ENCODE measurements at places on chromosomes 2 and 18.

- DNase-seq, result no peak
Observed at GRCh38 chr2:905091-905832, 45.4 kb upstream of the SNTG2 start.

DNA sequence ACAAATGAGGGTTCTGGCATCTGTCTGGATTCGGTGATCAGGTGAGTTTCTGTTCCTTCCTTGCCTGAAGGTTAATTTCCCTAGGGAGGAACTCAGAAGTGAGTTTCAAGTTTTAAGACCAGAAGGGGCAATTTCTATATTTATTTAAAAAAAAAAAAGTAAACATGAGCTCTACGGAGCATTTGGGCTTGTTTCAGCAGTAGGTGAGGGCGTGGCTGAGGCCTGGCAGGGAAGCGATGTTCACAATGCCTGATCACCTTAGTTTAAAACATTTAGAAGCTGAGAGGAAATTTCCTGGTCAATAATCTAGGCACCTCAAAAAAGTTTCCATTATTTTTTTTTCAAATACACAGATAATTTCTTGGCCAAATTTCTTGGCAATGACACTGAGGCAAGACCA, 629.1 kb downstream of the DPP10 start:
- no peak for DNase-seq

DNA sequence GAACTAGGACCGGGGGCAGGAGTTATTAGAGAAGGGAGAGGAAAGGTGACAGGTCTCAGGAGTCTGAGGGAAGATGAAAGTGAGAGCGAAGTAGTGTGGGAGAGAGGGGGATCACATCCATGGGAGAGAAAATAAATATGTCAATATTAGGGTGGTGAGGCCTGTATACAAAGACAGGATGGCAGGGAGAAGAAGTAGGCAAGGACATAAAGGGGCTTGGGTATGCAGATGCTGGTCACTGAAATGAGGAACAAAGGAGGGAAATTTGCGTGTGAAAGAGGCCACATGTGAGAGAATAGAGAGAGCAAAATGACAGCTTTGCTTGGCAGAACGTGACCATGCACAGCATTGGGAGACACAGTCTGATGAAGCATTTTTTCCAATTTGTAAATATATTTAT, 13.6 kb downstream of the METAP1D start:
- no peak for DNase-seq

DNA sequence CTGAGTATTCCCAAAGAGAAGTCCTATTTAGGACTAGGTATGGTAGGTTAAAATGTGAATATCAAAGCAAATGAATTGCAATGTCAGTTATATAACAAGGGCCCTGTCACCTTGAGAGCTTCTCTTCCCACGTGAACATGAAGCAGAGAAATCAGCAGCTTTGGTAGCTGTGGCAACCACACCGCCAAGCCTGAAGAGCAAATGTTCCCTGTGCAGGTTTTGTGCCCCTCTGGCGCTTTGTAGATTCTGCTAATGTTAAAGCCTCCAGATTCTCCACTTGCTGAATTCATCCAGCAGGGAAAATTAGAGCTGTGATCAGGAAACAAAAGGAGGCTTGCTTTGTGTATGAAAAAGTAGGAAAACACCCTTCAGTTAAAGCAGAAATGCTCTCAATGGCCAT, 322.6 kb downstream of the RBM43 start:
- DNase-seq, result no peak

DNA sequence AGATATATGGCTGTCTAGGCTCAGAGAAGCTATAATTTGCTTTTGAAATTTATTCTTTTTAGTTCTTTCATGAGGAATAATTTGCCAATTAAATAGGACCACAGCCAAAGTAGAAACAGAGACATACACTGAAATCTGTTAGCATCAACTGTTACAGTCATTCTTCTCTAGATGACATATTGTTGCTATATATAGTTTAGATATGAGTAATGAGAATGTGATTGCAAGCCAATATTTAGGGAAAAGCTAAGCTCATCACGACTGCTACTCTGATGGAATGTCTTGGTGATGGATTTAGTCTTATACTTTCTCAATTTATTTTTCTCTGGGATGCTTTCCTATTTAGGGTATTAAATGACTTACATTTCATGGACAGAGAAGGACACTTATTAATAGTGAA, 259.1 kb downstream of the LNPK start:
- no peak for DNase-seq

DNA sequence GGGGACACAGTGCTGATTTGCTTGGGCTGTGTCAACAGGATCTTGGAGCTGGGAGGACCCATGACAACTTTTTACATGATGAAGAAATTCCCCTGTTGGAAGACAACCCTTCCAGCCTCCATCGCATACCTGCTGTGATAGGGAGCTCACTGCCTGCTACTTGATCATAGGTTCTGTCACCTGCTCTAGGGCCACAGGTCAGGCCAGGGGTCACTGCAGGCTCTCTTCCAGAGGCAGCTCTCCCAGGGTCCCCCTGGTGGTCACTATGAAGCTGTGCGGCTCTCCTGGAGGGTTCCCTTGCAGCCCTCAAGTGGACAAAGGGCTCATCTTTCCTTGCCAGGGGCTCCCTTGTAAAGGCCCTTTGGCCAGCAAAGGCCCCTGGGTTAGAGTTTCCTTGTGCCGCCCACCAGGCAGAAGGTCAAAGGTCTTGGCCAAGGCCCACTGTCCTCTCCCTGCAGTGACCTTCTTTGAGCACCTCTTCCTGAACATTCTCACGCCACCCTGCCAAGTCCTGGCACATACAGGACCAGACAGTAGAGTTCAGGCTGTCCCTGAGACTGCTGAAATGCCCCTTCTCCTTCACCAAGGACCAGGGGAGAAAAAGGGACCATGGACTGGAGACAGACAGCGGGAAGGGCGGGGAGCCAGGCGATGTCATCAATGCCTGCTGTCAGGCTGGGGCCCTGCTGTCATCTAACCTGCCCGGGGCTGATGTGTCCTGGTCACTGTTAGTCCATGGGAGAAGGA, 345.1 kb downstream of the DYSF start:
- DNase-seq, result peak; percentile 43

- no peak for DNase-seq
Observed at GRCh38 chr2:99365661-99366060, 28.5 kb downstream of the EIF5B start.

DNA sequence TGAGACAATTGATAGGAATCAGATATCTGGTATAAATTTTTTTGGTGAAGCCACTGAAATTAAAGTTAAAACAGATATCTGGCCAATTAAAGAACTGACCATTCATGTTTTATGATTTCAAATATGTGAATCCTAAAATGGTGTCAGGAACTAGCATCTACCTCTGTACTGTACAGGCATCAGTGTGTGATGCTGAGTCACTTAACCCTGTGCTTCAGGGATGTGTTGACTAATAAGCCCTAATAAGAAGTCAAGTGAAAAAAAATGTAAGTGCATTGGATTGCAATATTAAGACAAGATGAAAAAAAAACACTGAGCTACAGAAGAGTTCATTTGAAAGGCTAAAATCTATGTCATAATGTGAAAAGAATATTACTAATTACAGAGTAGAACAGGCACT, 9.1 kb upstream of the UNC80 start:
- no peak for DNase-seq

DNA sequence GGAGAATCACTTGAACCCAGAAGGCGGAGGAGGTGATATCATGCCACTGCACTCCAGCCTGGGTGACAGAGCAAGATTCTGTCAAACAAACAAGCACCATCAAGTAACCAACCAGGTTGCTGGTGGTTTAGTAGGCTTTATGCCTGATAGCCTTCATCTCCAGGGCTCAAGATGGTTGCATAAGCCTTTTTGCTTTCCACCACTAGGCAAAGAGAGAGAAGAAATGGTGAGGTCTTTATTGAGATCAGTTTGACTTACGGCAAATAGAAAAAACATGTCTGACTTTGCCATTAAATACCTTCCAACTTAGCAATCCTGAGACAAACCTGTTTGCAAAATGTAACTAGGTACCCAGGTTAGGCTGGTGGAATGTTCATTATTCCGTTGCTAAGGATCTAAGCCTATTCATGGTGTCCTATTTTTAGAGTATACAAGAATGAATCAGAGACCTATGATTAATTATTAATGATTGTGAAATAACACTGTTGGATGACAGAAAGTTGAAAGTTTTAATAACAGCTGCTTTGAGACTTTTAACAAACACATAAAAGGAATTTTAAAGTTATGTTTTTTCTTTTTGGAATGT, 53.5 kb upstream of the SLC38A11 start:
- no peak for DNase-seq

DNA sequence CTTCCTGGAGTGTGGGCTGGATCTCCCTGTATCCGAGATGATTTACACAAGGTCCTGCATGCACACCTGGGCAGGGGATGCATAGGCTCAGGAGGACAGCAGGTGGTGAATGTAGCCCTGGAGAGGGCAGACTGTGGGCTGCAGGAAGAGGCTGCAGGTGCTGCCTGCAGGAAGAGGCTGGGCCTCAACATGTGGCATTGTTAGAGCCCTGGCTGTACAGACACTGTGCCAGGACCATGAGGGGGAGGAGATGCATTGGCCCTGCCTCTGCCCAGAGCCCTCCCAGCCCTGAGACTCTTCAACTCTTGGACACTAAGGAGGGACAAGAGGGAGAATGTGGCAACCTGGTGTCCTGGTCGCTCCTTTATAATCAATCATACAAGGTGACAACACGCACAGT, 392.8 kb downstream of the TNS1 start:
- no peak for DNase-seq

- DNase-seq, result no peak
Observed at GRCh38 chr18:68694316-68694715, 20.6 kb downstream of the TMX3 start.

GRCh38 chr2:175842996-175843395, 159.1 kb downstream of the LNPK start:
- no peak for DNase-seq

GRCh38 chr18:68041327-68041726, 524.8 kb upstream of the DSEL start:
- DNase-seq, result no peak

GRCh38 chr2:66699793-66700676, 265.1 kb downstream of the MEIS1 start:
- DNase-seq, result no peak

- peak; percentile 28 for DNase-seq
Observed at GRCh38 chr18:58996696-58997095, 132.0 kb downstream of the ZNF532 start.

DNA sequence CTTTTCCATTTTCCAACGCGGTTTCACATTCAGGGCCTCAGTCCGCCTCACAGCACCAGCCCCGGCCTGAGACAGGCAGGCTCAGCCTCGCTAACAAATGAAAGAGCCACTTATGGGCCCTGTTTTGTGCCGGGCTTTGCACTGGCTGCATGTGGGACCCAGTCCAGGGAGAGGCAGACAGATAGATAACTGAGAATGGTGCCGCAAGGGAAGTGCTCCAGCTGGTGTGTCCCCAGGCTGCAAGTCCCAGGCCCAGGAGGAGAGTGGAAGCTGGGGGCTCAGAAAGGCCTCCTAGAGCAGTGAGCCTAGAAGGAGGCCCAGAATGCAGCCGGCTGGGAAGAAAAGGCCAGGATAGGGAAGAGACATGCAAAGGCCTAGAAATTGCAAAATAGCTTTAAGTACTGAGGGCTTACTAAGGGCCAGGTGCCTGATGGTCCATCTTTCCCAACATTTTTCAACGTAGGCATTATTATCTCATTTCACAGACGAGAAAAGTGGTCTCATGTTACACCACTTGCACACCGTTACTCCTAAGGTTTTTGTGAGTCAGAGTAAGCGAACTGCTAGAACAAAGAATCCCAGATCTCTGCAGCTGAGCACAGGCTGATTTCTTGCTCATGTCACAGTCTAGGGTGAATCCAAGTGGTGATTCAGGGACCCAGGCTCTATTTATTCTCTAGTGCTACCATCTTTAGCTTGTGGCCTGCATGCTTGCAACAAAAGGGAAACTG, 26.0 kb downstream of the ADRA2B start:
- DNase-seq, result no peak

- DNase-seq, result no peak
Observed at GRCh38 chr2:160145471-160145870, 54.6 kb downstream of the ITGB6 start.

- no peak for DNase-seq
Observed at GRCh38 chr2:202577250-202578183, 57.3 kb upstream of the FAM117B start.

- DNase-seq, result no peak
Observed at GRCh38 chr2:118850901-118851415, 3.5 kb upstream of the EN1 start.

- no peak for DNase-seq
Observed at GRCh38 chr2:104050656-104051242, 803.2 kb upstream of the POU3F3 start.

DNA sequence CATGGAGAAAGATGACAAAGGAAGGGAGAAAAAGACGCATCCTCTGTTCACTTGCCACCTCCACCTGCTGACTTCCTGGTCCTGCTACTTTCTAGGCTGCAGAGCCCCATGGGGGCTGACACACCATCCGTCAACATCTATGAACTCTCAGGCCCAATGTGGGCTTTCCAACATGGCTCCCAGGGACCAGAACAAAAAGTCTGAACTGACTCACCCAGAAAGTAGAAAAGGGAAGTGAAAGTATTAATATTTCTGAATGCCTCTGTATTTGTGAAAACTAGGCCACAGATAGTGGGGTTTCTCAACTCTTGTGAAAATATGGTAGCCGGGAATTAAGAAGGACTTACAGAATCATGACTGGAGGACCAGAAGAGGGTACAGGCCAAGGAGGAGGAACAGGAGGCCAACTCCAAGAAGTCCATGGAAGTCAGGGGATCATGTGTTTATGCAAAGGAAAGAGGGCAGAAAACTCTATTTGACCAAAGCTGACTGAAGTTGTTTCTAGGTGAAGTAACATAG, 123.1 kb upstream of the CAB39 start:
- no peak for DNase-seq

DNA sequence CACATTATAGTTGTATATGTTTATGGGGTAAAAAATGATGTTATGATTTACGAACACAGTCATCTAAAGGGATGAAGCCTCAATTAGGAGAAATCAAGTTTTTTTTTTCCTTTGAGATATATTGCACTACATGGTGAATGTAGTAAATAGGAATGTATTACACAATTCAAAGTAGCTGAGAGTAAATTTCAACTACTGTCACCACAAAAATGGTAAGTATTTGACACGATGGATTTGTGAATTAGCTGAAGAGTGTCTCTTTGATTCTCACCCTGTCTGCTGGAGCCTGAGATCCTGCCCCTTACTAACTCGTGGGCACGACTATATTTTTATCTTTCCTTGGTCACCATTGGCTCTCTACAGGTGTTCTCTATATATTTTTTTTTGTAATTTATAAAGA, 540.4 kb upstream of the DSEL start:
- DNase-seq, result peak; percentile 16

DNA sequence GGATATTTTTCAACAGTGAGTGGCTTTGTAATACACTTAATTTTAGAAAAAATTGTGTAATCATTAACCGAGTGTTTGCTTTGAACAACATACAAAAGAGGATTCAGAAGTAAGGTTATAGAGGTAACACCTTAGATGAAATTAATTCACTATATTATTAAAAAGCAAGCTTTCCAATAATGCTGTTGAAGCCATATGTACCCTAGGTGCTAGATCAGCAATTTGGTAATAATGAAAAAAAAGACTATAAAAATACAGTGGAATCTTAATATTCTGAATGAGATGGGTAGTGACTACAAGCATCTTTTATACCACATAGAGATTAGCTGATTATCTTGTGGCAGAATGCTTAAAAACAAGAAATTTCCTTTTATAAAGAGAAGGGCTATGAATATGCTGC, 115.1 kb upstream of the FAM136A start:
- no peak for DNase-seq

Measured in fibroblast of pulmonary artery (primary cell).